Fibroblast of skin of abdomen (primary cell): ENCODE measurements at places on chromosomes 16 and 17.

- DNase-seq, result peak; percentile 7
These were observed 11.9 kb downstream of the MAP3K3 start for GRCh38 chr17:63634163-63634562.

DNA sequence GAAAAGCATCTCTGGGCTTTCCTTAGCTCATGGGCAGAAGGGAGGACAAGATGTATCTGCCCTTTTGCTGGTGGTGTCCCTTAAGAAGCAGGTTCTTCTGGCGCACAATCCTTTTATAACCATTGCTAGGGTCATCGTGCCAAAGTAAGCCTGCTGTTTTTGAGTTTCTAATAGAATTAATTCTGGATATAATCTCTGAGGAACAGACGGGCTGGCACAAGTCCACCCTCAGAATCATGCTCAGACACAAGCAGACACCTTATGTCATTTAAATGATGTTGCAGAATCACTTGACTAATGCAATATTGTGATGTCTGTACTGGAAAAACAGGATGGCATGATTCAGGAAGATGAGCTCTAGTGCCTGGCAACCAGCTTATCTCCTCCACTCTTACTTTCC lies 18.8 kb upstream of the MMD start:
- no peak for DNase-seq

GRCh38 chr17:66555605-66556004 lies 253.2 kb downstream of the PRKCA start:
- DNase-seq, result no peak

DNA sequence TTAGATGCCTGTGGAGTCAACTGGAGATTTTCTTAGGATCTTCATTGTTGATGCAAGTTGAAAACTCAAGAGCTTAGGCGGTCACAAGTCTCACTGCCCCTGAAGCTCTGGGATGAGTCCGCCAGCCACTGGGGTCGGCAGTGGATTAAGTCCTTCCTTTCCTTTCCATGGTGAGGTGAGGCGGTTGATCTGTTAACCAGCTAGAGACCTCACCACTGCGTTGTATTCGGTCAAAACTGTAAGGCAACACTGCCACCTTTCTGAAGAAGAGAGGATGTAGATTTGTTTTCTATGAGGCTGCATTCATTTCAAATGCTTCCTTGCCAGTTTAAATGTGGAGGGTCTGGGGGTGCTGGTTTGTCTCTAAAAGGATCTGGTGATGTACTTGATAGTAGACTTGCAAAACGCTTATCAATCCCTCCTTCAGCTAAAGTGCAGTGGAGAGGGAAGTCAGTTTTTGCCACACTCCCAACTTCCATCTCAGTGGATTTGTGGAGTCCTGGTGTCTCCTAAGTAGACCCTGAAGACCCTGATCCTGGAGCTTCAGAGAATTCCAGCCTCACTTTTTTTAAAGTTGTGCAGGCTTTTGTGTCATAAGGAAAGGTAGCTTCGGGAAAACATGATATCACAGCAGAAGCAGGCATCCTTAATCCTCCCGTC lies 1.7 kb downstream of the MYOCD start:
- DNase-seq, result peak; percentile 79

GRCh38 chr17:49572806-49573420 lies 2.8 kb upstream of the NXPH3 start:
- DNase-seq, result no peak

DNA sequence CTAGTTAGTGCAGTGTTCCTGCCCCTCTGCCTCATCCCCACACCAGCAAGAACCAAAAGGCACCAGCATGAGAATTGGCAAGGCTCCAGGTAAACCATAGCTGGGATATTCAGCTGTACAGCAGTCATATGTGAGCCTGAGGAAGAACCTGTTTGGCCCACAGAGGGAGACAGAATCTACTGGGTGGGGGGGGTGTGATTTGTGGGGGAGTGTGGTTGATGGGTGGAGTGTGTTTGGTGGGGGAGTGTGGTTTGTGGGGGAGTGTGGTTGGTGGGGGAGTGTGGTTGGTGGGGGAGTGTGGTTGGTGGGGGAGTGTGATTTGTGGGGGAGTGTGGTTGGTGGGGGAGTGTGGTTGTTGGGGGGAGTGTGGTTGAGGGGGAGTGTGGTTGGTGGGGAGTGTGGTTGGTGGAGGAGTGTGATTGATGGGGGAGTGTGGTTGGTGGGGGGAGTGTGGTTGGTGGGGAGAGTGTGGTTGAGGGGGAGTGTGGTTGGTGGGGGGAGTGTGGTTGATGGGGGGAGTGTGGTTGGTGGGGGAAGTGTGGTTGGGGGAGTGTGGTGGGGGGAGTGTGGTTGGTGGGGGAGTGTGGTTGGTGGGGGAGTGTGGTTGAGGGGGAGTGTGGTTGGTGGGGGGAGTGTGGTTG lies 19.5 kb downstream of the MINK1 start:
- DNase-seq, result peak; percentile 77

- no peak for DNase-seq
These were observed 389.5 kb upstream of the ASIC2 start for GRCh38 chr17:33682599-33682998.
